Endothelial cell (in vitro differentiated cells): ENCODE measurements at places on chromosomes 12 and 14. TPM values are rescaled to one million over a fixed set of nuclear protein-coding genes. Genes with fewer than 3 reads are reported as not detected.

DNA sequence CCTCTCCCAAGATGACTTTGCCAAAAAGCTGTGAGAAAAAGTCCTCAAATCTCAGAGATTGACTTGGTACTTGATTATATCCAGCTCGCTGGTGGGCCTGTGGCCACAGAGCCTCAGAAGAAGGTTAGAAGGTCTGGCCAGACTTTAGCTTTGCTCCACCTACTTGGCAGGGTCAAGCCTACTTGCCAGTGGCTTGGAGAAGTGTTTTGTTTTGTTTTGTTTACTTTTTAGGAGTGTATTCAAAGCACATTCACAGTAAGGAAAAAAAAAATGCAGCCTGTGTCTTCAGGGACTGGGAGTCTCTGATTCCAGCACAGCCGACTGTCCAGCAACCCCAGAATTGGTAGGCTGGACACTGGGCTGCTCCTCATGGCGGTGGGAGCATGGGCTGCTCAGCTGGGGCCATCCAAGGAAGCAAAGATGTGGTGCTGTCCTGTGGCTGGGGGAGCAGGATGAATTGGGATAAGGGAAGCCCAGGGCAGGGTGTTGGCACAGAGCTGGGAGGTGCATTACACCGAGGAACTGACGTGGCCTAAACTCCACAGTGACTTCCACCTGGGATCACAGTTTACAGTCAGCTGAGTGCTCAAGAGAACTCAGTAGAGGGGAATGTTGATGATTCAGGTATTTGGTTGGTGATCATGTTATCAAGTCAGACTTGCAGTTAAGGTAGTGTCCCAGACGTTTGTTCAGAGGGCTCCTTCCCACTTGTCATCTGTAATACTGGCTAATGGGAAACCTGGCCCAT is 73.5 kb downstream of the PPP2R5C start:
- no peak for DNase-seq

KRT78 gene
- not detected for total RNA-seq

GRCh38 chr14:68409387-68409786 is 383.5 kb downstream of the ZFP36L1 start:
- no peak for DNase-seq

- DNase-seq = no peak
Measured at GRCh38 chr14:105144666-105145380, 23.8 kb downstream of the JAG2 start.

DNA sequence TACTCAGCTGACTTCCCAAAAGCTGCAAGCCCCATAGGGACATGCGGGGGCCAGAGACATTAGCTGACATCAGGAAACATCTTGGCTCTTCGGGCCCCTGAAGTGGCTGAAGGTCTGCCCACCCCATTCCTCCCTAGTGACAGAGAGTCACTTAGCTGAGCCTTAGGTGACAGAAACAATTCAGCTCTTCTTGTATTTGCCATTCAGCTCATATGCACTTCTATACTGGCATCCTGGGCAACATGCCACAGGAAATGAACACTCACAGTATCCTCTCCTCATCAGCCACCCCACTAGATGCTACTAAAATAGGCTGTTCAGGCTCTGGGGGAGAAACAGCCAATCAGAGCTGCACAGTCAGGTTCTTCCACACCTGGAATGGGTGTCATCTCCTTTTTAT is 3.4 kb downstream of the DCTN2 start:
- DNase-seq = no peak

SSPN gene
- 2.7 TPM for total RNA-seq
